Calu3 (cell line): ENCODE measurements at places on chromosomes 6 and 20. TPM values are rescaled to one million over a fixed set of nuclear protein-coding genes. Genes with fewer than 3 reads are reported as not detected.

Gene BTN1A1
- total RNA-seq = not detected in 2 replicates

- DNase-seq = peak; percentile 59
These were observed 12.1 kb upstream of the HINT3 start for GRCh38 chr6:125944434-125944816.

- DNase-seq = no peak
These were observed 26.8 kb upstream of the HSF2 start for GRCh38 chr6:122372647-122373046.

GRCh38 chr20:32352121-32352720 is 5.9 kb upstream of the ASXL1 start:
- DNase-seq = no peak

Gene FAXC
- 0.83 and 1.5 TPM in 2 replicates for total RNA-seq

GRCh38 chr20:20835897-20836296 is 123.5 kb upstream of the RALGAPA2 start:
- no peak for DNase-seq

Gene TP53TG5
- 0.52 and 0.88 TPM in 2 replicates for total RNA-seq

Gene HLA-DRB1
- total RNA-seq = 111 and 141 TPM in 2 replicates

Gene SGK2
- total RNA-seq = 45.6 and 46.5 TPM in 2 replicates
